Psoas muscle (tissue), 8 donors: ENCODE measurements at places on chromosomes 4 and X. TPM values are rescaled to one million over a fixed set of nuclear protein-coding genes. Genes with fewer than 3 reads are reported as not detected.

TBC1D19 gene
- total RNA-seq = 3.1 TPM

MAP7D3 gene
- total RNA-seq = 10.6 TPM

HPSE gene
- total RNA-seq = 0.64 TPM

TEX11 gene
- not detected for total RNA-seq

RS1 gene
- not detected for total RNA-seq

TASL gene
- 0.11 TPM for total RNA-seq

AMTN gene
- not detected for total RNA-seq

TMEM255A gene
- total RNA-seq = 0.34 TPM

JADE3 gene
- 1.3 TPM for total RNA-seq

C1QTNF7 gene
- 0.29 TPM for total RNA-seq

SFRP2 gene
- total RNA-seq = 2.6 TPM

GAK gene
- total RNA-seq = 46.7 TPM

PNCK gene
- total RNA-seq = 0.92 TPM

TMPRSS11F gene
- not detected for total RNA-seq

UGT2A1 gene
- total RNA-seq = not detected

AVPR2 gene
- 1.9 TPM for total RNA-seq

HERC5 gene
- 1.6 TPM for total RNA-seq

PAK3 gene
- 0.44 TPM for total RNA-seq

ARMCX1 gene
- total RNA-seq = 22.5 TPM

CSN2 gene
- not detected for total RNA-seq

DHX15 gene
- 35.2 TPM for total RNA-seq

VCX gene
- total RNA-seq = not detected

HTR2C gene
- total RNA-seq = not detected

CASP3 gene
- 20.2 TPM for total RNA-seq

ODAPH gene
- 0.15 TPM for total RNA-seq

NAT8L gene
- total RNA-seq = 4.6 TPM

DLG3 gene
- total RNA-seq = 1.2 TPM

WNK3 gene
- 0.34 TPM for total RNA-seq

MAGEA2B gene
- total RNA-seq = not detected

MAGEA11 gene
- not detected for total RNA-seq

CCDC160 gene
- total RNA-seq = 0.60 TPM

MAGEA9B gene
- not detected for total RNA-seq

PRSS48 gene
- not detected for total RNA-seq

EMCN gene
- total RNA-seq = 7.8 TPM

TLR2 gene
- total RNA-seq = 3.7 TPM

RBMXL3 gene
- not detected for total RNA-seq

TREX2 gene
- not detected for total RNA-seq

SH2D1A gene
- 0.15 TPM for total RNA-seq

CABS1 gene
- not detected for total RNA-seq

BGN gene
- total RNA-seq = 27.0 TPM

GAGE12H gene
- total RNA-seq = not detected

PPP4R3C gene
- not detected for total RNA-seq

VCX3B gene
- not detected for total RNA-seq

HAND2 gene
- total RNA-seq = 0.54 TPM

GAGE1 gene
- not detected for total RNA-seq

ETDA gene
- not detected for total RNA-seq

TMSB15A gene
- not detected for total RNA-seq

ADH1C gene
- total RNA-seq = 5.4 TPM

SLC34A2 gene
- 0.44 TPM for total RNA-seq

UCHL1 gene
- 10.6 TPM for total RNA-seq

SCML2 gene
- 1.1 TPM for total RNA-seq

NEIL3 gene
- not detected for total RNA-seq

ELF4 gene
- 1.5 TPM for total RNA-seq

PPBP gene
- 0.44 TPM for total RNA-seq

MAP3K15 gene
- total RNA-seq = not detected

RRH gene
- 0.15 TPM for total RNA-seq

ASB12 gene
- 26.9 TPM for total RNA-seq

FAM47E gene
- 2.5 TPM for total RNA-seq
